ENCODE measurements at places on chromosomes 16 and 17.

DNA sequence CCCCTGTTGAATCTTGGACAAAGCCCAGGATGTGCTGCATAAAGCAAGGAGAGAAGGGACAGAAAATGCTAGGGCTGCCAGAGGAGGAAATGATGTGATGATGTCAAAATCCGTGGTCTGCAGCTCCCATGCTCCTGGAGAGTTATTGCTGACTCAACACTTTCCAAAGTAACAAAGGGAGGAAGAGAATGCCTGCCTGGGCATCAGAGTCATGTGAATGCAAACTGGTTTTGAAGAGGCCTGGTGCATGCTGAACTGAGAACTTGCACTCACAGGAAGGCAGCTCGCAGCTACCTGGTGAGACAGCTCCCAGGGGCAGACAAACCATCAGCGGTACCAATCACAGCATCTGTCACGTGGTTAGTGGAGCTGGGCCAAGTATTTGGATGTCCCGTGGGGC is 2.8 kb downstream of the MARVELD3 start:
- no peaks in the 10 kb centered on the region for H3K27me3 ChIP-seq
- peaks cover 7% of the 10 kb centered on the region for H3K36me3 ChIP-seq
- no peak for DNase-seq
- H3K4me1 ChIP-seq, result peaks cover 7% of the 10 kb centered on the region

GRCh38 chr17:48856122-48856821 is 25.4 kb downstream of the CALCOCO2 start:
- no peaks in the 10 kb centered on the region for H3K4me1 ChIP-seq
- H3K4me3 ChIP-seq, result no peak overlapping the region
- no peaks in the 10 kb centered on the region for H3K36me3 ChIP-seq
- no peaks in the 10 kb centered on the region for H3K27me3 ChIP-seq
- H3K27ac ChIP-seq, result no peak overlapping the region

- H3K27ac ChIP-seq, result no peak overlapping the region
- H3K4me3 ChIP-seq, result no peak overlapping the region
- H3K4me1 ChIP-seq, result no peaks in the 10 kb centered on the region
- DNase-seq, result no peak
- H3K27me3 ChIP-seq, result no peaks in the 10 kb centered on the region
- H3K36me3 ChIP-seq, result no peaks in the 10 kb centered on the region
Measured at GRCh38 chr16:84810518-84811273, 9.1 kb upstream of the CRISPLD2 start.

DNA sequence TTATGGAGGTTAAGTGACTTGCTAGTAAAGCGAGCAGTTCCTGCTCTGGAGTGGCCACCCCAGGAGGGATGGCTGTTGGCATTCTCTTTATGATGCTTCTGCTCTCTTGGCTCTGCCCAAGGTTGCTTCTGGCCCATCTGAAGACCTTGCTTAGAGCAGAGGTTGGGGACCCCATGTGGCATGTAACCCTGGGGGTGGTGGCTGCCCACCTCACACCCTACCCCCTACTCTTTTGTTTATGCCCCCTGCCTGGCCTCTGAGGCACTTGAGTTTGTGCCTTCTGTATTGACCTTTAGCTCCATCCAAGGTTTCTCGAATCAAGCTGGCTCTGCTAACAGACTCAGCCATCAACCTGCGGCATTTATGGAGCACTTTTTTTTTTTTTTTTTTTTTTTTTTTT is 214.6 kb downstream of the MSI2 start:
- no peak overlapping the region for H3K27ac ChIP-seq
- no peaks in the 10 kb centered on the region for H3K36me3 ChIP-seq
- H3K27me3 ChIP-seq, result no peaks in the 10 kb centered on the region
- no peak for DNase-seq
- H3K4me1 ChIP-seq, result peaks cover 18% of the 10 kb centered on the region

DNA sequence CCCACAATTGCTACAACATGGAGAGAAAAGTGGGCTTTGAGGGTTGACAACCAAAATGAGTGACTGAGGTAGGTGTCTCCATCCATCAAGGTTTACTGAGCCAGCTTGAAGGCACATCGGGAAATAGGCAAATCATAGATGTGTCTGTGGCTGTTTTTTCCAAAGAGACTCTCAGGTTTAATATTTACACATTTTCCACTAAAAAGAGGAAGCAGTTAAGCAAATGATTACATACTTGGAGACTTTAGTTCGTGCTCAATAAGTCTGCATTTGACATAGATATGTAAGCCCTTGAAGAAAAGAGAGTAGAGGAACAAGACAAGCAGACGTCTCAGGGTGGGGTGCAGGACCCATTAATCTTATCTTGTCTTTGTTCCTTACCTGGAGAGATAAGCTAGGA is 148.9 kb upstream of the COX10 start:
- H3K27me3 ChIP-seq, result no peaks in the 10 kb centered on the region
- no peak overlapping the region for H3K27ac ChIP-seq
- no peak overlapping the region for H3K4me3 ChIP-seq
- DNase-seq, result no peak

DNA sequence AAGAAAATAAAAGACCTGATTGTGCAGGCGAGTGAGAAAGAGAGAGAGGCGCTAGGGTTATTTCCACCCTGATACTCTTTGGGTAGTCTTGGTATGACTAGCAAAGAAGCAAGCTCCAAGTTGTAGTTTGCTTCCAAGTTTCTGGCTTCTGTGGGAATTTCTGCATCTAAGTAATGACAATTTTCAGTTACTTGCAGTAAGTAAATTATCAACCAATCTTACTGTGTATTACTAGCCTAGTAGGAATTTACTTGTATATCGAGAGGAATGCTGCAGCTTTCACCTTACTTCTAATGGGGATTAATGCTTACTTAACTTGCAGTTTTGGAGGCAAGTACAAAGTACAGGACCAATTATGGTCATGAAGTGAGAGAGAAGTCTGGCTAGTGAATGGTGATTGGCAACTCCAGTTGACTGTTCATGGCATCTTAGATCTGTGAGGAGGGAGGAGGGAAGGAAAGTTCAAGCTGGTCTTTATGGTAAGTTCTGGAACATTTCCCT is 31.9 kb downstream of the TENT4B start:
- no peaks in the 10 kb centered on the region for H3K4me1 ChIP-seq
- H3K36me3 ChIP-seq, result no peaks in the 10 kb centered on the region
- H3K27ac ChIP-seq, result no peak overlapping the region

GRCh38 chr17:76543482-76543825 is 3.6 kb downstream of the PRCD start:
- H3K36me3 ChIP-seq, result no peaks in the 10 kb centered on the region
- peaks cover 7% of the 10 kb centered on the region for H3K4me1 ChIP-seq
- peaks cover 6% of the 10 kb centered on the region for H3K27me3 ChIP-seq
- H3K27ac ChIP-seq, result no peak overlapping the region
- no peak for DNase-seq
- H3K4me3 ChIP-seq, result no peak overlapping the region

GRCh38 chr16:23950898-23951297 is 115.1 kb downstream of the PRKCB start:
- peaks cover 3% of the 10 kb centered on the region for H3K4me1 ChIP-seq
- no peaks in the 10 kb centered on the region for H3K27me3 ChIP-seq
- no peak overlapping the region for H3K4me3 ChIP-seq

GRCh38 chr17:35898283-35899070 is 18.3 kb upstream of the CCL5 start:
- H3K27me3 ChIP-seq, result no peaks in the 10 kb centered on the region
- no peaks in the 10 kb centered on the region for H3K36me3 ChIP-seq
- no peak for DNase-seq
- no peak overlapping the region for H3K27ac ChIP-seq
